Bladder microvascular endothelial cell (primary cell): ENCODE measurements at places on chromosomes 13 and 19. TPM values are rescaled to one million over a fixed set of nuclear protein-coding genes. Genes with fewer than 3 reads are reported as not detected.

ZNF563 gene
- total RNA-seq: 2.4 and 2.7 TPM in 2 replicates

ZNF99 gene
- total RNA-seq: not detected in 2 replicates

PLK5 gene
- total RNA-seq: not detected in 2 replicates

PINLYP gene
- total RNA-seq: 0.16 and 2.8 TPM in 2 replicates

GZMM gene
- not detected in 2 replicates for total RNA-seq

OR7C1 gene
- total RNA-seq: not detected in 2 replicates

DIAPH3 gene
- 8.9 and 11.9 TPM in 2 replicates for total RNA-seq

RFPL4A gene
- total RNA-seq: 0.16 and 2.3 TPM in 2 replicates

NKPD1 gene
- under 0.01 and 0.13 TPM in 2 replicates for total RNA-seq
